ENCODE measurements at places on chromosomes 13 and 19.

DNA sequence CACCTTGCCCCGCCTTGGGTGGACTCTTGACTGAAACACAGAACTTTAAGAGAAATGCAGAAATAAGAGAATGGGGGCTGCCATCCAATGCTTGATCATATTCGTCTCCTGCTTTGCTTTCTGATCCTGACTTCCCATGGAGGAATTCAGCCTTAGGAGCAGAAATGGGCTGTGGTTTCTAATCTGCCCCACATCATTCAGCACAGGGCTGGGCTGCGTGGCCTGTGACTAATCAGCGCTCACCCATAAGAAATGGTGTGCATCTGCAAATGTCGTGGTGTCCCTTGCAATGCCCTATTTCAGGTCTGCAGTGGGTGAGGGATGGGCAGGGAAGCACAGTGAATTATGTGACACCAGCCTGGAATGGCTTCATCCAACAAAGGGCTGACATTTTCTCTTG is 60.7 kb upstream of the URI1 start:
- no peak for DNase-seq

GRCh38 chr13:79360095-79360494 is 46.0 kb downstream of the RBM26 start:
- DNase-seq = no peak

- DNase-seq = no peak
Measured at GRCh38 chr13:98201984-98202383, 24.9 kb upstream of the RNF113B start.

DNA sequence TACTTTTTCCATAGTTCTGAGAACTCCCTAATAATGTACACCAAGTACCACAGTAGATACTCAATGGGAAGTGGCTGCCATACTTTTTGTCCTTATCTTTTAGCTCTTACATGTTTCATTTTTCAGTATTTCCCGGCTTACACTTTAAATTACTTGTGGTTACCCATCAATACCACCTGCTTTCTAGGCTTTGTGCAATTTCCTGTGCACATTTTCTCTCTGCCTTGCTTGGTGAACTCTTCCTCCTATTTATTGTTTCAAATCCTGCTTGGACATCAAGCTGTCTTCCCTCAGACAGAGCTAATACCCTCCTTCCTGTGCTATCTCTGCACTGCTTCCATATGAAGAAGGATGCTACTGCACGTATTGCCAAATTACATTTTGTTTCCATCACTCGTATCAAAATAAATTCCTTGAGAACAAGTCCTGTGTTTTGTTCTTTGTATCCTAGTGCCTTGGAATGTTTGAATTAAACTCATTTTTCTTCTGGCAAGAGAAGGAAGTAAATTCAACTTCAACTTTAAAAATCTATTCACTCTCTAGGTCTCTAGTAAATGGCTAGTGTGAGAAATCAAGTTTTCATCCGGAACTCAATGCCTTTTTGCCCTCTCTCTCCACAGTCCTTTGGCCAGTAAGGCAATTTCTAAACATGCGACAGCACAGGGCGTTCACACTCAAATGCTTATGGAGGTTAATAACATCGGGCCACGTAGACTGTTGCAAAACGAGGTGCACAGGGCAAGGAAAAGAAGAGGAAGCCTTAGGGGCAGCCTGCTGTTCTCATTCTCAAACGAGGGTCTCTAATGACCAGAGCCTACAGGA is 5.6 kb downstream of the ZAR1L start:
- DNase-seq = no peak

DNA sequence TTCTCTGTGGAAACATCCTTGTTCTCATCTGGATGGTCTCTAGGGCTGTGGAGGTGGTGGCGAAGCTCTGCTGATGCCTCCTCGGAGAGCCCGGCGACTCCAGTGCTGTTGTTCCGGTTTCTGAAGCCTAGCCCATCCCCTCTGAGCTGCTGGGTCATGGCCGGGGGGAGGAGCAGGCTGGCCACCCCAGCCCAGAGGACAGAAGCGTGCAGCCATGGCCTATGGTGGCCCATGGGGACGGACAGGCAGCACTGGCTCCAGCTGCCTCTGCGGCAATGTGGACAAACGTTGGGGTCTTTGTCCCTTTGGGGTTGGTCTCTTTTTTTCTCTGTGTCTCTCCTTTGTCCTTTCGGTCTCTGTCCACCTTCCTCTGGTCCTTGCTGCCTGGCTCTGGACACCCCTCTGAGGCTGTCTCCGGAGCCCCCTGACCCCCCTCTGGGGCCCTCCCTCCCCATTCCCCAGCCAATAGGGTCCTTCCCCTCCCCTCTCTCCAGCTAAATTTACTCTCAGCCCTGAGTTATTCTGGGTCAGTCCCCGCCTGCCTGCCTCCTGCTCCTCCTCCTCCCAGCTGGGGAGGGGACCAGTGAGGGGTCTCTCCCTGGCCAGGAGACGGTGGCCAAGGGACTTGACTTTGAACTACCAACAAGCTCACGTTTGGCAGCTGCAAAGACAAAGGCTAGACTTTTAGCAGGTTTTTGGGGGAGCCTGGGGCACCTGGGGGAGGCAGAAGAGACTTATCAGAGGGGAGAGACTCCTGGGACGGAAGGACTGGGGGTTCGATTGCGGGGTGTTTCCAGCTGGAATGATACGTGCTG is at the start of gene HRC:
Gene HRC (minus strand): TSS at position 392 of the 815 bp plus-strand sequence. CDS start 159 bp downstream, at position 233.
- no peak for DNase-seq

DNA sequence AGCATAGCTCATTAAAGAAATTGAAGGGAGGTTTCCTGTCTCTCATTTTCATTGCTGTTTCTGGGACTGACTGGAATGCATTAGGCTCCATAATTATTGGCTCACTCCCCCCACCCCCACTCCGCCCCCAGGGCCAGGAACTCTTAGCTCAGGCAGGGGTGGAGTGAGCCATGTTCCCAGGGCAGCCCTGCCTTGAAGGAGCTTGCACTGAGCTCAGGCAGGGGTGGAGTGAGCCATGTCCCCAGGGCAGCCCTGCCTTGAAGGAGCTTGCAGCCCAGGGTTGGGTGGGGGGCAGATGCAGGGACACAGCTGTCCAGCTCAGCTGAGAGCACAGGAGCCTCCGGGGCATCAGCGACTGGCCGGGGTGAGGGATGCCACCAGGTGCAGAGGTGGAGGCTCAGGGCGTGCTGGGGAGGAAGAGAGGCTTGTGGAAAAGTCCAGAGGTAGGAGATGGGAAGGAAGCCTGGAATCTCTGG is 39.1 kb upstream of the TFDP1 start:
- DNase-seq = peak; percentile 63

DNA sequence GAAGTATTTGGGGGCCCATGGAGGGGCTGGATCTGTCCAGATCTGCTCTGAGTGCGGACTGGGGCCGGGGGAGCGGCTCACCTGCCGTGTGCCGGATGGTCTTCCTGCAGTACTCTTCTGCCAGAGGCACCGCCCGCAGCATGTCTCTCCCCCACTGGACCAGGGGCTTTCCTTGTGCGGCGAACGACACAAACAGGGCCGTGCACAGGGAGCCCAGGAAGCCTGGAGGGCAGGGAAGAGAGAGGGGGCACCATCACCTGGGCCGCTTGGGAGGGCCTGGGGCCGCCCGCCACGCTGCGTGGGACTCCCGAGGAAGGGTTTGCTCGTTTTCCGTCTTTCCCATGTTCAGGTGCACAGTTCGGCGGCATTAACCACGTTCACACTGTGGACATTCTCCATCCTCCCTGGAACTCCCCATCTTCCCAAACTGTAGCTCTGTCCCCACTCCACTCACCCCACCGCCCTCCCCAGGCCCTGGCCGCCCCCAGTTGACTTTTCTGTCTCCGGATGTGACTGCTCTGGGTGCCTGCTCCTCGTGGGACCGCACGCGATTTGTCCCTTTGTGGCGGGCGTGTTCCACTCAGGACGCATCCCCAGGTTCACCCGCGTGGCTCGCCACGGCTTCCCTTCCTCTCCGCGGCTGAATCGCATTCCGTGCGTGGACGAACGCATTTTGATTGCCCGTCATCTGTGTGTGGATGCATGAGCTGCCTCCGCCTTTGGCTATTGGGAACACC is 24.2 kb downstream of the ADPRHL1 start:
- DNase-seq = no peak

DNA sequence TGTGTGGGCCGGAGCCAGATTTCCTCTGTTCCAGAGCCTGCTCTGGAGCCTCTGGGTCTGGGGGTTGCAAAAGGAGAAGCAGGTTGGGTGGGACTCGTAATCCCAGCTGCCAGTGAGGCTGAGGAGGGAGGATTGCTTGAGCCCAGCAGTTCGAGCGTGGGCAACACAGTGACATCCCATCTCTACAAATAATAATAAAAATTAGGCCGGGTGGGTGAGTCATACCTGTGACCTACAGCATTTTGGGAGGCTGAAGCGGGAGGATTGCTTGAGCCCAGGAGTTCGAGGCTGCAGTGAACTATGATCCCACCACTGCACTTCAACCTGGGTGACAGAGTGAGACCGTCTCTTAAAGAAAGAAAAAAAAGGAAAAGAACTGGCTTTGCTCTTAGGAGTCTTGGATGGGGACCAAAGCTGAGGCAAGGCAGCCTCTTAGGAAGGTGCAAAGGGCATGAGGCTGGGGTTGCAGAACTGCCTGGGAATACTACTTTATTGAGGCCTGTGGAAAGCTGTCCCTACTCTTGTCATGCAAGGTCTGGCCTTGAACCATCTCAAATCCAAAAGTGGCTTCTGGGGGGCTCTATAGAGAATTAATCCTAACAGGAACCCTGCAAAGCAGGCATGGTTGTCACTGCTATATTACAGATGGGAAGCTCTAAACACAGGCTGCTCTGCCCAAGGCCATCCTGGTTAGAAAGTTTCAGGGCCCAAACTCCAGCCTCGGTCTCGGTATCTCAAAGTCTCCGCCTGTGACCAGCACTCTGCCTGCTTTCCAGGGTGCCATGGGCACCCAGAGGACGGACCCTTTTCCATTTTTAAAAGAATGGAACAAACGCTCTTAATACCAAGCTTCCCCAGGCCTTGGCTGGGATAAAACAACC is 880 bp upstream of the C19orf12 start:
- DNase-seq = no peak

DNA sequence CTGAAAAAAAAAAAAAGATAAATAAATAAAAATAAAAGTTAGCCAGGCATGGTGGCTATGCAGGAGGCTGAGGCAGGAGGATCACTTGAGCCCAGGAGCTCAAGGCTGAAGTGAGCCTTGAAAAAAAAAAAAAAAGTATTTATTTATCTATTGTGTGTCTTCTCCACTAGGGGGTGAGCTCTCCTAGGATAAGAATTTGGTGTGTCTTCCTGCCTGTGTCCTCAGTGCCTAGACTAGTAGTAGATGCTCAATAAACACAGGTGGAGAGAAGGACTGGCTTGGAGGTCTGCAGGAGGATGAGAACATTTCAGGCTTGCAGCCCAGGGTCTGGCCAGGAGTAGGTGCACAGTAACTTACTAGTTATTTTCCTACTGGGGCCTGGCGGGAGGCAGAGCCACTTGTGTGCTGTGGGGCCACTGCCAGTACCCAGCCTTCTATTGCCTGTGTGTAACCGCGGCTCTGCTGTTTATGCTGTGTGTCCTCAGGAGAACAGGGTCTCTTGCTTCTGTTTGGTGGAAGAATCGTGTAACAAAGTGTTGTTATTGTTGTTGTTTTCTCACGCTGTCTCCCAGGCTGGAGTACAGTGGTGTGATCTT is 5.4 kb downstream of the LMTK3 start:
- peak; percentile 59 for DNase-seq

DNA sequence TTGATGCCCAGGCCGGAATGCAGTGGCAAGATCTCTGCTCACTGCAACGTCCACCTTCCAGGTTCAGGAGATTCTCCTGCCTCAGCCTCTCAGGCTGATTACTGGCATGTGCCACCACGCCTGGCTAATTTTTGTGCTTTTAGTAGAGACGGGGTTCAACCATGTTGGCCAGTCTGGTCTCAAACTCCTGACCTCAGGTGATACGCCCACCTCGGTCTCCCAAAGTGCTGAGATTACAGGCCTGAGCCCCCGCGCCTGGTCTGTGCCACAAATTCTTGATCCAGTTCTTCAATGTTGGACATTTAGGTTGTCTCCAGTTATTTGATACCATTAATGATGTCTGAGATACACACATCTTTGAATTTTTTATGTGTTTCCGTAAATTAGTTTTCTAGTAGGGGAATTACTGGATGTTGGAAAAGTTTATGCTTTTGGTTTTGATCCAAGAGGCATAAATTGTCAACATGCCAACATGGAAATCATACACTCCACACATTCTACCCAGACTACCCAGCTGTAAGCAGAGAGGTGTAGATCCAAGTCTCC is 525 bp upstream of the COG3 start:
- DNase-seq = no peak
